Omental fat pad (tissue), 4 donors: ENCODE measurements at places on chromosomes 5 and 9.

DNA sequence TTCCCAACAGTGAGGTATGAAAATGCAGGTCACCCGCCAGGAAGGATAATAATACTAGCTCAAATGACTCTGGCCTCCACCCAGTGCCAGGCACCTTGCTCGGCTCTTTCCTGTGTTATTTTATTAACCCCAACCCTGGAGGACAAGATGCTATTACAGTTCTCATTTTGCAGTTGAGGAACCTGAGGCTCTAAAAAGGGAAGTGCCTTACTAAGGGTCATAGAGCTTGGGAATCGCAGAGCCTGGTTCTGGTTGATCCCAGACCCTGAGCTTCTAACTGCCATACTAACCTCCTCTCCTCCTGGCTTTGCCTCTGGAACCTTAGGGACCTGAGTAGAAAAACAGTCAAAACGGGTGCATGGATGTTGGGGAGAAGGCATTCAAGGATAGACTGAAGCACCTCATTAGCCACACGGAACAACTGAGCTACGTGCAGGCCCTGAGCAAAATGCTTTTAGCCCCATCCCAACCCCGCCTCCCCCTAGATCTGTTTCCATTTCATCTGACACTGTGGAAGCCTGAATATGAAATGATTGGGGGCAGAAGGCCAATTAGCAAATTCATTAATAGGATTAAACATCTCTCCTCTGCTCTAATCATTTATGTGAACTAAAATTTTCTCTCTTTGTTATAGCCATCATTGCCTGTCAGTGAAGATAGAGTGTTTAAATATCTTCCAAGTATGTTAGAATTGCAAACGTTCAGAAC, 7.9 kb downstream of the KCNIP1 start:
- DNase-seq: no peak

- DNase-seq: no peak
Observed at GRCh38 chr9:83382421-83382820, 155.8 kb downstream of the FRMD3 start.

GRCh38 chr5:134506054-134507039, 19.1 kb upstream of the JADE2 start:
- no peak for DNase-seq

DNA sequence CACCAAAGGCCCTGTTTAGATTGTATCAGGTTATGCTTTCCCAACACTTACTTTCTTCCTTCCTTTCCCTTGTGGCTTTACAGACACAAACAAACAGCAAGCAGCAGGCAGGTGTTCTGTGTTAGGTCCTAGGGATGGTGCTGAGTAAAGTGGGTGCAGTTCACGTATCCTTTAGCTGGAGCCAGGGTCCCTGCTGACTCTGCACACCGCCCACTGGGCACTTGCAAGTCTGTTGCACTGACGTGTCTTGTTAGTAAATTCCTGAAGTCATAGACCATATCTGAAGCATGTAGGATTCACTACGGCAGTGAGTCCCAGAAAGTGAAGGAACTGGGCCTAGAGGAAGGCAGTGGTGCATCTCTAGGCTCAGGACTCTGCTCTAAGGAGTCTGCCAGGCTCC, 96.5 kb downstream of the DAPK1 start:
- DNase-seq: no peak

DNA sequence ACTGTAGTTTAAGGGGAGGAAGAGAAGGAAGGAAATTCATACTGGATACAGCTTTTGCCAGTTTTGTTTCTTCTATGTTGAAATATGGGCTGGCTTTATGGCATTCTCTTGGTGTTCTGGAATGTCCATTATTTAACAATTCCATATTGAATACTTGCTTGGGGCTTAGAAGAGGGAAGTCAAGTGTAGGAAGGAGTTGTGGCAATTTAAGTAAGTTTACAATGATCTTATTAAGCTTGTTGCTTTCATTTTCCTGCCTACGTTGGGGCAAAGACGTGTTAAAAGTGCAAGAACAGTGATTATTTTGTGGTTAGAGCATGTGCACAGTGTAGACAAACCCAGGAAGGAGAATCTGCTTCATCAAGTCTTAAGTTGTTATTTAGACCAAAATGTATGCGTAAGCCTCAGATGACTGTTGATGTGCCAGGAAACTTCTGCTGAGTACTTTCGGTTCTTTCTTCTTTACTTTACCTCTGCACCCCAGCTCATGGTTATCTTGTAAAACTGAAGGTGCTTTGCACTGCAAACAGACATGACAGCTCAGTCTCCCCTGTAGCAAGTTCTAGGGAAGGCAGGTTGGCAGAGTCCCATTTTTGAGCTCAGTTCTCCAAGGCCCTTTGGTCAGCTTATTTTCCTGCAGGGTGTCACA, 75.8 kb downstream of the F2RL2 start:
- DNase-seq: no peak

DNA sequence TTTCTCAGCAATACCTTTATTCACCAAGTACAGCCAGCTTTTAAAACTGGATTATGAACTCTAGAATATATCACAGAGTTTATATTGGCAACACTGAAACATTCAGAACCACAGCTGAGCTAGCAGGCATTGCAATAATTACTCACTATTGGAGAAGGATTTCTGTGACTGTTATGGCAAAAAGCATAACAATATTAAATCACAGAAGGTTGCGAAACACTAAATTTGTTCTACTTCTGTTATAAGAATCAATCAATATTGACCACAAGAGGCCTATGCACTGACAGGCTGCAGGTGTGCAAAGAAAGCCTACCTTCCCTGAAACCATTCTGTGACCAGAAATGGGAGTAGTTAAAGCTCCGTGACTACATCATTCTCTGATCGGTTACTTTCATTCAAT, 59.2 kb downstream of the AP3B1 start:
- DNase-seq: no peak
